ENCODE measurements at places on chromosomes 3 and 15.

DNA sequence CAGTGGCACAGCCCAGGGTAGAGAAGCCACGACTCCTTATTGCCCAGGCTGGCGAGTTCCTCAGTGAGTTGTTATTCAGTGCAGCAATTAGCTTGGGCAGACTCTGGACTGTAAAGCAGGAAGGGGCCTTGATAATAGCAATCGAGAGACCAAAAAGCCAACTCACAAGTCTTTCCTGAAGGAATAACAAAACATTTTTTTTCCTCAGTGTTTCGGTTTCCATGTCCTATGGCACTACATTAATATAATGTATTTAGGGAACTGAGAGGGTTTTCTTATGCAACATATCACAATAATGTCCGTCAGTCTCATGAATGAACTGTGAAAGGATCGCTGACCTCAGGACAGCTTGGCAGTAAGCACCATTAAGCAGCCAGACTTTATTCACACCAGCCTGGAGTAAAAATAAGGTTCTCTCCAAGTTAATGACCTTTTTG lies 248.9 kb upstream of the TBL1XR1 start:
- H3K36me3 ChIP-seq, result no peaks in the 10 kb centered on the region
- no peak for DNase-seq
- peaks cover 5% of the 10 kb centered on the region for H3K4me1 ChIP-seq
- no peak overlapping the region for H3K27ac ChIP-seq
- H3K4me3 ChIP-seq, result no peak overlapping the region
- H3K27me3 ChIP-seq, result no peaks in the 10 kb centered on the region

- peak; percentile 79 for DNase-seq
- H3K27me3 ChIP-seq, result no peaks in the 10 kb centered on the region
- peak overlapping the region; percentile 52 for H3K27ac ChIP-seq
- peaks cover 2% of the 10 kb centered on the region for H3K4me1 ChIP-seq
- no peak overlapping the region for H3K4me3 ChIP-seq
Measured at GRCh38 chr3:133330522-133330921, 69.3 kb upstream of the BFSP2 start.

- no peaks in the 10 kb centered on the region for H3K36me3 ChIP-seq
- H3K4me1 ChIP-seq, result no peaks in the 10 kb centered on the region
- DNase-seq, result no peak
Measured at GRCh38 chr3:29775340-29775739, 494.5 kb downstream of the RBMS3 start.

DNA sequence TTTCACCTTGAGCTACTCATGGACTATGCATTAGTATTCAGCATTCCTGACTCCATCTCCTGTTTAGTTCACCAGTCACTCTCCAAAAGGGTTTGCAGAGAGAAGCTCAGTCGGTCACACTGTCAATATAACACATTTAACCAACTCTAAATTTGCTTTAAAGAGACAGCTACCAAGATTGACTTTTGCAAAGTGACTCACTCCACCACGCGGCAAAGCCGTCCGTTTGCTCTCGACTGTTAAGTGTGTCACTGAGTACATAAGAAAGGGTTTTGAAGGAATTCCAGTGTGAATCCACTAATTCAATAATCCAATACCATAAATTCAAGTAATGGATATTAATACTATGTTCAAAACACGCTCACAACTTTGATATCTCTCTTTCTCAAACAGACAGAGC lies 1006.7 kb upstream of the NR2F2 start:
- no peaks in the 10 kb centered on the region for H3K36me3 ChIP-seq
- peaks cover 14% of the 10 kb centered on the region for H3K4me1 ChIP-seq
- DNase-seq, result no peak
- peaks cover 3% of the 10 kb centered on the region for H3K27me3 ChIP-seq

- peaks cover 6% of the 10 kb centered on the region for H3K4me1 ChIP-seq
- no peak overlapping the region for H3K4me3 ChIP-seq
- no peak for DNase-seq
- H3K27ac ChIP-seq, result no peak overlapping the region
Measured at GRCh38 chr3:141250342-141250741, 18.7 kb downstream of the PXYLP1 start.

GRCh38 chr3:94564247-94564646 lies 501.4 kb downstream of the NSUN3 start:
- no peaks in the 10 kb centered on the region for H3K27me3 ChIP-seq
- H3K27ac ChIP-seq, result no peak overlapping the region
- H3K4me1 ChIP-seq, result no peaks in the 10 kb centered on the region
- H3K36me3 ChIP-seq, result no peaks in the 10 kb centered on the region
- H3K4me3 ChIP-seq, result no peak overlapping the region

DNA sequence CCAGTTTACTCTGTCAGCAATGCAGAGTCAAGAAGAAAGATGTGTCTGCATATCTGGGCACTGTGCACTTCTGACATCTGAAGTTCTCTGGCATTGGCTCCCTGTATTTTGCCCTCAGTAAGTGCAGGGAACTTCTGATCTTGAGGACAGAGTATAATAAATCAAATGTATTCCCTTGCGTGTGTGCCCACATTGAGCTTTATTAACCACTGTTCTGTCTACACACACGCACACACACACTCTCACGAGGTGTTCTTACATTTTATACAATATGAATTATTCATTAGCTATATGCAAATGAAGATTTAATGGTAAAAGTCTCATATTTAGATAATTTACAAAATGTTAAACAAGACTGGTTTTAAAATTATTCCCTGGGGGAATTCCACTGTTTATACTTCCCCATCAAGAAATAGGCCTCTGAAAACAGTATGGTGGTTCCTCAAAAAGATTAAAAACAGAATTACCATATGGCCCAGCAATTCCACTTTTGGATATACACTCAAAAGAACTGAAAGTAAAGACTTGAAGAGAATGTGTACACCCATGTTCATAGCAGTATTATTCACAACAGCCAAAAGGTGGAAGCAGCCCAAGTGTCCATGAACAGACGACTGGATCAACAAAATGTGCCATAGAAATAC lies 24.6 kb upstream of the ANPEP start:
- no peak overlapping the region for H3K4me3 ChIP-seq
- H3K4me1 ChIP-seq, result peaks cover 3% of the 10 kb centered on the region
- DNase-seq, result no peak
- H3K27me3 ChIP-seq, result no peaks in the 10 kb centered on the region
- peaks cover 51% of the 10 kb centered on the region for H3K36me3 ChIP-seq

- no peaks in the 10 kb centered on the region for H3K36me3 ChIP-seq
- H3K4me3 ChIP-seq, result no peak overlapping the region
- no peak overlapping the region for H3K27ac ChIP-seq
Measured at GRCh38 chr3:42839616-42840015, 30.4 kb downstream of the ACKR2 start.

DNA sequence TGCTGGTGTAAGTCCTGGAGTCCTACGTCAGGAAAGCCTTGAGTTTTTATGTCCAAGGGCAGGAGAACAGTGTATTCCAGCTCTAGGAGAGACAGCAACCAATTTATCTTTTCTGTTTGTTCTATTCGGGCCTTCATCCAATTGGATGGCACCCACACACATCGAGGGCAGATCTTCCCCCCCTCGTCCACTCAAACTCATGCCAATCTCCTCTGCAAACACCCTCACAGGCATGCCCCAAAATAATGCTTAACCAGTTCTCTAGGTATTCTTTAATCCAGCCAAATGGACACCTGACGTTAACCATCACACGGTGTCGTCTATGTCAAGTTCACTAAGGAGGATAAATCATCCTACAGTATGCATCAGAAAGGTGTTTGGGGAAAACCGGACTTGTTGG lies 102.5 kb upstream of the TRPM1 start:
- no peaks in the 10 kb centered on the region for H3K36me3 ChIP-seq
- H3K27me3 ChIP-seq, result peaks cover 8% of the 10 kb centered on the region
- no peak for DNase-seq
- no peak overlapping the region for H3K27ac ChIP-seq

DNA sequence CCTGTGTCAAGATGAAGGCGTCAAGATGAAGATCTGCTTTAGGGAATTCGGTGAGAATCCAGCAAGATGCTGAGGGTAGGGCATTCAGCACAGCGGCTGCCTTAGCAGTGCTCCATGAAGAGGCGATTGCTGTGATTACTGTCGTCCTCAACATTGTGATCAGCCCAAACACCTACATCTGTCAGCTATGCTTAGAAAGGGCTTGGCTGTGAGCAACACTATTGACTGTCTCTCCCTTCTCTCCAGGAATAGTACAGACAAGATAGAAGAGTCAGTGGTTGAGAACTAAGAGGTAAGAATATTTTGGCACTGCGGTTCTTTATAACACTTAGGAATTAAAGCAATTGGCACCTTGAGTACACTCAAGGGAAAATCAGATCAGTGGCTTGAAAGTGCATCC lies 91.3 kb downstream of the THBS1 start:
- no peaks in the 10 kb centered on the region for H3K36me3 ChIP-seq
- no peak overlapping the region for H3K4me3 ChIP-seq
- H3K27ac ChIP-seq, result no peak overlapping the region

- H3K27me3 ChIP-seq, result no peaks in the 10 kb centered on the region
- DNase-seq, result no peak
- no peak overlapping the region for H3K4me3 ChIP-seq
- H3K27ac ChIP-seq, result no peak overlapping the region
- H3K4me1 ChIP-seq, result peaks cover 11% of the 10 kb centered on the region
Measured at GRCh38 chr3:128254066-128254590, 100.8 kb downstream of the EEFSEC start.

DNA sequence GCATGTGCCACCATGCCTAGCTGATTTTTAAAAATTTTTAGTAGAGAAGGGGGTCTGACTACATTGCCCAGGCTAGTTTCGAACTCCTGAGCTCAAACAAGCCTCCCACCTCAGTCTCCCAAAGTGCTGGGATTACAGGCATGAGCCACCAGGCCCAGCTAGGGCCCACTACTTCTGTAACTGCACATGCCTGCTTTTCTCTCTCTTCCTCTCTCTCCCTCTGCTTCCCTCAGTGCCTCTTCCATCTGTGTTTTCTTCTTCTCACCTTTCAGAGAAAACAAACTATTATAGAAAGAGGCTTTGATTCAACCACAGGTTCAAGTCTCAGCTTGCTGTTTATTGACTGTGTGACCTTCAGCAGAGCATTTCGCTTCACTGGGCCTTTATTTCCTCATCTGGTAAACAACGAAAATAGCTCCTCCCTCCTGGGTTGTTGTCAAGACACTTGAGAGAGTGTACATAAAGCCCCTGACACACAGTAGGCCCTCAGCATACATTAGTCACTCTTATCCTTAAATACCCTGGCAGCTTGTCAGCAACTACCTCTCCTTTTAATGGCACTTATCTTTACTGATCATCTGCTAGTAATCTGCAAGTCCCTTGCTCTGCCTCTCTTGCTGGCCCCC lies 10.2 kb downstream of the TADA3 start:
- H3K4me3 ChIP-seq, result no peak overlapping the region
- H3K27ac ChIP-seq, result no peak overlapping the region
- H3K4me1 ChIP-seq, result peaks cover 12% of the 10 kb centered on the region
- no peaks in the 10 kb centered on the region for H3K27me3 ChIP-seq

GRCh38 chr3:52217409-52217805 lies 8.0 kb downstream of the TLR9 start:
- H3K4me3 ChIP-seq, result no peak overlapping the region
- H3K4me1 ChIP-seq, result peaks cover 69% of the 10 kb centered on the region
- peak overlapping the region; percentile 94 for H3K27ac ChIP-seq

DNA sequence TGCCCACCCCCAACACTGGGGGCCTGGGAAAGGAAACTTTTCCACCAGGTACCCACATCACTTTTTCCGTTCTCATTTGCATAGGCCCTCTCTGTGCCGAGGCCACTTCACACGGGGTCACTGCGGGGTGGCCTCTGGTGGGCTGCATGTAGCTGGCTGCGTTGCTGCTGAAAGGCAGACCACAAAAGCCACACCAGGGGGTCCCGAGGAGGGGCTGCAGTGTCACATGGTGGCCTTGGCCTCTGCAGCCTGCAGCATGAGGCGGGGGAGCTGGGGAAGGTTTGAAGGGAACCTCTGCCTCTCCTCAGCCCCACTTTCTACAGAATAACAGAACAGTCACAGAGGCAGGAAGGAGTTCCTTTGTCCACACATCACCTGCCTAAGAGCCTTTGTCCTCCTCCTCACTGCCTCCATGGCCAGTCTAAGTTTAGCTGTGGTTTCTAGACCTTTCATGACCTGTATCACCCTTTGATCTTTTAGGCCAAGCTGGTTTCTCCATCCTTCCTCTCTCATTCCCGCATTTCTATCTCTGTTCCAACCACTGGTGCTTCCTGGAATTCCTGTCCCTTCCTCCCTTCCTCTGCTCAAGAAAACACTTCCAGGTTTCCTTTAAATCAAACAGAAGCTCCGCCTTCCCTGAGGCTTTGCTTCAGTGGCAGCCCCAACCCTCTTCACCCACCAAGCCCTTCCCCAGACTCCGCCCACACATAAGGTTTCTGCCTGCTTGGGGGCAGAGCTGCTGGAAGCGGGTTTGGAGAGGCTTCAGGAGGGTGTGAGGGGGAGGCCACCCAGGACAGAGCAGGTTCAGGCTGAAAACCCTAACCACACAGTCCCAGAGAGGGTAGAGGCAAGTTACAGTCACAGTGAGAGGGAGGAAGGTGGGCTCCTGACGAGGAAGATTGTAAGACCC lies 150.7 kb upstream of the TLE3 start:
- H3K27me3 ChIP-seq, result peaks cover 5% of the 10 kb centered on the region
- no peak overlapping the region for H3K27ac ChIP-seq
- no peak overlapping the region for H3K4me3 ChIP-seq
- H3K36me3 ChIP-seq, result no peaks in the 10 kb centered on the region
- no peak for DNase-seq
- peaks cover 20% of the 10 kb centered on the region for H3K4me1 ChIP-seq

DNA sequence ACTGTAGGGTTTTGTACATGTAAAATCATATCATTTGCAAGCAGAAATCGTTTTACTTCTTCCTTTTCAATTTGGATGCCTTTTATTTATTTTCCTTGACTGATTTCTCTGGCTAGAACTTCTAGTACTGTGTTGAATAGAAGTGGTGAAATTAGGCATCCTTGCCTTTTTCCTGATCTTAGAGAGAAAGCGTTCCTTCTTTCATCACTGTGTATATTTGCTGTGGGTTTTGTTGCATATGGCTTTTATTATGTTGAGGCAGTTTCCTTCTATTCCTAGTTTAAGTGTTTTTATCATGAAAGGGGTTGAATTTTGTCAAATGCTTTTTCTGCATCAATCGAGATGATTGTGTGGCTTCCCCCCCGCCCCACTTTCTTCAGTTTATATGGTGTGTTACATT lies 140.9 kb downstream of the ATG7 start:
- DNase-seq, result no peak
- no peaks in the 10 kb centered on the region for H3K4me1 ChIP-seq
- no peak overlapping the region for H3K27ac ChIP-seq

GRCh38 chr15:49619226-49619625 lies 1.4 kb downstream of the FAM227B start:
- no peak overlapping the region for H3K4me3 ChIP-seq
- no peak overlapping the region for H3K27ac ChIP-seq
- H3K4me1 ChIP-seq, result no peaks in the 10 kb centered on the region
- H3K27me3 ChIP-seq, result no peaks in the 10 kb centered on the region
- H3K36me3 ChIP-seq, result peaks cover 4% of the 10 kb centered on the region
- no peak for DNase-seq

DNA sequence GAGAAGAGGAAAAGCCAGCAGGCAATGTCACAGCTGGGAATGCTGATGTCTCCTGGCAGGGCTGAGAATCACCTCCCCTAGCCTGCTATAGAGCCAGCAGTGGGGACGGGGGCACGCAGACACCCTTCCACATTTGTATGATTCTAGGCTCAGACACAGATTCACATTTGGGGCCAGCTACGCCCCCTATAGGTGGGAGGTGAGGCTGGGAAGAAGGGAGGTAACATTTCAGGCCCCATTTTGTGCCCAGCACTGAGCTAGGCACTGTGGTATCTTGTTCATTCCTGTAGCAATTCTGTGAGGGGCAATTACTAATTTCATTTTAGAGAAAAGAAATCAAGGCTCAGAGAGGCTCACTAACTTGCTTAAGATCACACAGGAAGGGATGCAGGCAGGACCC lies 15.9 kb upstream of the ACAD9 start:
- H3K27ac ChIP-seq, result no peak overlapping the region
- DNase-seq, result peak; percentile 22
- no peaks in the 10 kb centered on the region for H3K36me3 ChIP-seq
- H3K4me1 ChIP-seq, result peaks cover 22% of the 10 kb centered on the region

All from muscle of leg (tissue), 16 donors.